GM04504 (cell line): ENCODE measurements at places on chromosomes 12 and 14.

- no peak for DNase-seq
Measured at GRCh38 chr14:60487211-60487610, 1.3 kb upstream of the C14orf39 start.

- DNase-seq, result no peak
Measured at GRCh38 chr14:43535231-43535838, 971.7 kb downstream of the FSCB start.

DNA sequence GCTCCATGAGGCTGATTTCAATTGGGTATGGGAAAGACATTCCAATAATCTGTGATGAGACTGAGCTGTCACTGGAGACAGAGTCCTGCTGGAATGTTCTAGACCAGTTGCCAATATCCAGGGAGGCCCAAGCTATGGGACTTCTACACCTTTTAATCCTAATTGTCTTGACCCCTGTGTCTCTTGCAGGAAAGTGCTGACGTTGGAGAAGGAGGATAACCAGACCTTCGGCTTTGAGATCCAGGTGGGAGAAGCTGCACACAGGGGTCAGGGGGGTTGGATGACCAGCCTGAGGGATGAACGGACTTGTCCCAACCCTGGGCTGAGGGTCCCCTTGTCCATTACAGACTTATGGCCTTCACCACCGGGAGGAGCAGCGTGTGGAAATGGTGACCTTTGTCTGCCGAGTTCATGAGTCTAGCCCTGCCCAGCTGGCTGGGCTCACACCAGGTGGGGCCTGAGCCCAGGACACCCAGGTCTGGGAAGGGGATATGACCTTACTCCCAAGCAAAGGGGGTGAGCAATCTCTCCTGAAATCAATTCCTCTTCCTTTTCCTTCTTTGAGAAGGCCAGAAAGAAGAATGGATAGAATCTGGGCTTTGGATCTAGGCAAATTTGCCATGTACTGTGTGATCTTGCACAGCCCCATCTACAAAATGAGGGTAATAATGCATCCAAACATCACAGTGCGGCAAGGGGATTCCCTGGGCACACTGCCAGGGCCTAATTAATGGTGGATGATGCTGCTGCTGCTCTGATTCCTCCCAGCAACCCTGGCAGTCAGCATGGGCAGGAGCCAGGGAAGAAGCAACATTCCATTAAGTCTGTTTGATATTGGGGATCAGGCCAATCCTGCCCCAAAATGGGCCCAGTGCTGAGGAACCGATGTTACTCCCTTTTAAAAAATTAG lies 4.2 kb downstream of the TAMALIN start:
- DNase-seq, result no peak

DNA sequence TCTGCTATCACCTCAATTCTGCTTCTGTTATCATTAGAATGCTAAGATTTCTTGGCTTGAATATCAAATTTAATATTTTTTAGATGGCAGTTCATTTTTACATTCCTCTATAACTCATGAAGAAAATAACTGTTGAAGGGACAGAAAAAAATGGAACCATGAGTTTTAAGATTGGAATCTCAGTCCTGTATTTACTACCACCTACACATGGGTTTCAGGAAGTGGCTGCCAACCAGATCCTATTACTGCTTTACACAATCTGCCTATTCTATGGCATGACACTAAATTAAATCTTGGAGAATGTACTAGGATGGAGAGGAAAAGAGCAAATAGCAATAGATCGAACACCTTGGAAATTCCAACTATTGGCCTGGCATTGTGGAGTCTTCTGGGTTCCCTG lies 140.8 kb downstream of the DUSP6 start:
- DNase-seq, result no peak

GRCh38 chr12:11651381-11651780 lies 1.9 kb downstream of the ETV6 start:
- DNase-seq, result no peak

DNA sequence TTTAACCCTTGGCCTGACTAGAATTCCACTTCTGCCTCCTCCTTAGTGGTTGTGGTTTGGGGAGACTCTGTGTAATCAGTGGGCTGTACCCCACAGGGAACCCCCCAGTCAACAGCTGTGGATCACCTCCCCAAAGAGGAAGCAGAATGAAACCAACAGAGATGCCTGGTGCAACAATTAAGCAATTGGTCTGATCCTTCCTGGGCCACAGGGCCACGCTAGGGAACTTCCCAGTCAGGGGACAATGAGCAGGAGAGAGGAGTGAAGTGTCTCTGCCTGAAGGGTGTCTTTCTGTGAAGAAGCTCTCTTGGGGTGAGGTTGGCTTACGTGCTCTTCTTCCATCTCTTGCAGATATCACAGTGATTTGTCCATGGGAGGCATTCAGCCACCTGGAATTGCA lies 8.2 kb downstream of the PDE6H start:
- DNase-seq, result no peak

GRCh38 chr12:116186482-116187150 lies 90.9 kb downstream of the MED13L start:
- DNase-seq, result no peak

- DNase-seq, result peak; percentile 92
Measured at GRCh38 chr12:93624595-93625294, 52.3 kb downstream of the SOCS2 start.

- DNase-seq, result no peak
Measured at GRCh38 chr14:44712024-44712815, 205.1 kb upstream of the FSCB start.

- no peak for DNase-seq
Measured at GRCh38 chr14:103522649-103523574, at the start of gene CKB. Gene CKB, minus strand, starts transcription at chr14:103522830. Its CDS starts 337 bp downstream, at chr14:103522493.

DNA sequence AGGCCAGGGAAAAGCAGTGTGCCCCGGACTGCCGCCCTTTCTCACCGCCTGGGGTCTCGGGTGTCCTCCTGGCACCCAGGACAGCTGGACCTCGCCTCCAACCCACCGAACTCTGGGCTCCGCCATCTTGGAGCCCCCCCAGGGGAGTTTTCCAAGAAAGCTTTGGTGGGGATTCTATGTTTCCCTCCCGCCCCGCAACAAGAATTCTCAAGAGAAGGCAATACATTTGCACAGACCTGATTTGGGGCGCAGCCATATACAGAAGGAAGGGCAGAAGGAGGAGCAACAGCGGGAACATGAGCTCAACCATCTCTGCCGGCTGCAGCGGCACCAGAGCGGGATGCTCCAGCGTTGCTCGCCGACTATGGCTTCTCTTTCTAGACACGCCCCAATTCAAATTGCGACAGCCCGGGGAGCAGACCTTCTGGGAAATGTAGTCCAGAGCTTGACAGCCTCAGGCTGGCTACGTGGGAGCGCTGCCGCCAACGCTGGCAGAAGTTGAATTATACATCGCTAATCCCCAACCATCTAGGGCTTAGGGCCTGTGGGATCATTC lies at the start of gene RDH11:
TSS of gene RDH11 (minus strand) at position 371 of the 556 bp plus-strand sequence. CDS start at position 310, 61 bp downstream.
- DNase-seq, result peak; percentile 79

DNA sequence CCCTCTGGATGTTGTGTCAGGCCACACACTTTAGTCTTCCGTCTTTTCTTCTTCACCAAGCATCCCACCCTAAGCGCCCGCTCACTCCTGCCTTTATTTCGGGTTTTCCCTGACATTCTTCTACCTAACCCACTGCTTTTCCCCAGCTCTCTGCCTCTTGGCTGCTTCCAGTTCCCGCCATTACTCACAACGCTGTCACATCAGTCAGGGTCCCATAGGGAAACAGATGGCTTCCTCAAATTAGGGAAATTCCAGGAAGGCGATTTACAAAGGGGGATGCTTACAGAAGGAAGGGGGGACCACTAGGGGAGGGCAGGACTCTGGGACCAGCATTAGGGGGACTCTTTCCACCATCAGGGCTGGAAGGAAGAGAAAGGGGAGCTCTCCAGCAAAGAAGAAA lies 9.2 kb upstream of the PPP1R13B start:
- no peak for DNase-seq

DNA sequence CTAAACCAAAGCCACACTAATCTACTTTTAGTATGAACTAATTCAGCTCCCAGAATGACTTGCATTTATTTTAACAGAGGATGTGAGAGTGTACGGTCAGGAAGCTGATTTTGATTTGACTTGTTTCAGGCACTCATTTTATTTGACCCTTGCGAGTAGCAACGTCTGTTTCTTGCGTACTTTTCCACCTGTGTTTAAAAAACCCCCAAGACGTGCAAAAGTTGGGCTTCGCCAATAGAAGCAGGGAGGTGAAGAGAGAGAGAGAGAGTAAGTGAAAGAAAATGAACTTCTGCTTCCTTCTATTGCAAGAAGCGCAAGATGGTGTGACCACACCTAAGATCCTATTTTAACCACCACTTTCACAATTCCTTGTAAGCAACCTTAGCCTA lies 6.7 kb upstream of the SLC15A4 start:
- DNase-seq, result no peak

DNA sequence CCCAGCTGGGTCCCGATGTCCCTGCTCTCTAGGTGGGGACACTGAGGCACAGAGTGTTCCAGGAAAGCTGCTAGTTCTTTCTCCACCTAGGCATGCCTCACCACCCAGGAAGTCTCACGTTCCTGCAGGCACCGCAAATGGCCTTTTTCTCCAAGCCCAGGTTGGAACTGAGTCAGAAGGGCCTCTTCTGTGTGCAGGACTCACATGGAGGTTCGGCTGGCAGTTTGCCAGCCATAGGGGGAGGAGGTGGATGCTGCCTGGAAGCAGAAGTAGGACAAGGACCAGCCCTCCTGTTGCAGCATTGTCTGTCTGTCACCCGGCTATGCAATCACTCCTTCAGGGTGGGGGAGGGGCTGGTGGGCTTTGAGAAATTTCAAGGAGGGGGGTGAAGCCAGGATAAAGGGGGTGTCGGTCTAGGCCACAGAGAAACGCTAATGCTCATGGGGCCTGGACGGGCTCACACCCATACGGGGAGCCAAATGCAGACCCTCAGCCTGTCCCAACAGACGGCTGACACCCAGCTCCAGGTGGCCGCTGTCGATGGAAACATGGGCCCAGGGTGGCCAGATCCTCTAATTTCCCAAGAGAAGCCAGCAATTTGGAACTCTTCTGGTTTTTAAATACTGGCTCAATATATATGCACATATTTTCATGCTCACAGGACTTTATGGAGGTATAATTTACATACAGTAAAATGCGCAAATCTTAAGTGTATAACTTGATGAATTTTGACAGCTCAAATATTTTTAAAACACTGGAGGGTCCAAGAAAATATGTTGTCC lies 120.5 kb downstream of the PHETA1 start:
- no peak for DNase-seq

GRCh38 chr12:62653740-62654139 lies 187.1 kb downstream of the MON2 start:
- DNase-seq, result no peak

GRCh38 chr12:114555451-114555850 lies 128.5 kb downstream of the TBX3 start:
- DNase-seq, result no peak

- no peak for DNase-seq
Measured at GRCh38 chr12:10235761-10236631, 23.3 kb downstream of the GABARAPL1 start.

GRCh38 chr12:122869207-122869973 lies 26.5 kb downstream of the VPS37B start:
- DNase-seq, result no peak

- DNase-seq, result no peak
Measured at GRCh38 chr12:131828671-131829355, 620 bp downstream of the MMP17 start.

- no peak for DNase-seq
Measured at GRCh38 chr12:125856896-125857295, 791.7 kb downstream of the AACS start.

GRCh38 chr12:122979001-122979907 lies 1.2 kb upstream of the ARL6IP4 start:
- no peak for DNase-seq

DNA sequence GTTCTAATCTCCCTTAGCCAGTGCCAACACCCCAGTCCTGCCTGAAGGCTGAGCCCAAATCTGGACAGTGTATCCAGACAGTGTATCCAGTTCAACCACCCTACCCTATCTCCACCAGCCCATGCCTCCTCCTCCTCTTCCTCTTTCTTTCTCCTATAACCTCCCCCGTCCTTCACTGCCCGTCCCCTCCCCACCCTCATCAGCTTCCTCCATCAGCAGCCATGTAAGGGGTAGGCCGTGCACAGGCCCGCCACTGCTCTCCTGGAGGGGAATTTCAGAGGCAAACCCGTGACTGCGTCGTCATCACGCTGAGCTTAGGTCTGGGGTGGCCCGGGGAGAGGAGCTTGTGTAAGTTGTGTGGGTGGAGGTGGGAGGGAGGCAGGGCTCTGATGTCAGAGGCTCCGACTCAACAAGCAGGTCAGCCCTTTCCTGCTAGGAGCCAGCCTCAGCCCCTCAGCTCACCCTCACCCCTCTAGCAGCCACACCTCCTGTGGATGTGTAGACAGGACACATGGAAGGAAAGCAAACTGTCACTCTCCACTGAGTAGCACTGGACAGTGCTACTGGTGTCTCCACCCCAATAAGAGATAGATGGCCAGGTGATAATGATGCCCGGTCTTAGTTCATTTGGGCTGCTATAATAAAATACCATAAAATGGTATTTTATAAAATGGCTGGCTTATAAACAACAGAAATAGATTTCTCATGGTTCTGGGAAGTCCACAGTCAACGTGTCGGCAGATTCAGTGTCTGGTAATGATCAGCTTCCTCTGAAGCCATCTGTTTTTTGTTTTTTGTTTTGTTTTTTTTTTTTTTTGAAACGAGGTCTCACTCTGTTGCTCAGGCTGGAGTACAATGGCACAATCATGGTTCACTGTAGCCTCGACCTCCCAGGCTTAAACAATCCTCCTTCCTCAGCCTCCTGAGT lies 50.5 kb downstream of the IRF2BPL start:
- peak; percentile 42 for DNase-seq

- DNase-seq, result peak; percentile 12
Measured at GRCh38 chr12:47561746-47562145, 144.1 kb downstream of the RPAP3 start.

DNA sequence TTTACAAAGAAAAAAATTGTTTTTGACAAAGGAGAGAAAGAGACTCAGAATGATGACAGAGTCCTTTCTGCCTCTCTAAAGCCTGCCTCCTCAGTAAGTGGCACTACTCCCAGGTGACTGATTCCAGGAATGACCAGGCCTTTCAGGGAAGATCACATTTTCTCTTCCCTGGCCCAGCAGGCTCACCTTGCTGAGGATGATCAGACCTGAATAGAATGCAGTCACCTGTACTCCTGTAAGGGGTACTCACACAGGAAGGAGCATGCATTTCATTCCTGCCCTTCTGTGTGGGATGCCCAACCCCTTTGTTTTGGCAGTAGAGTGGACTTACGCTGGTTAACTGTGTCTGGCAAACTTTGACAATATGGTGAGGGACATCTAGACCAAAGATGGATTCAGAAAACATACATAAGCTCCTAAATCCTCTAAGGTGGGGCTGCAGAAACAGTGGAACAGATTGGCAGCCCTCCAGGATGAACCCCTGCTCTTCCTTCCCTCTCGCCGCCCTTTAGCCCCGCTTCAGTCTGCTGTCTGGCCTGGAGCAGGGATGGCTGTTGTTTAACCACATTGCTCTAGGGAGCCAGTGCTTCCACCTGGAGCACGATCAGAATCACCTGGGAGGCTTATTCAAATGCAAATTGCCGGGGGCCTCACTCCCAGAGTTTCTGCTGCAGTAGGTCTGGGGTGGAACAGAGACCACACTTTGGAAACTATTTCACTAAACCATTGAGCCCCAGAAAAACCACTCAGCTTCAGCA lies 29.8 kb downstream of the ERG28 start:
- no peak for DNase-seq

- no peak for DNase-seq
Measured at GRCh38 chr14:85601246-85601645, 71.3 kb downstream of the FLRT2 start.

GRCh38 chr12:21300632-21301031 lies 34.1 kb downstream of the SLCO1A2 start:
- DNase-seq, result no peak

GRCh38 chr12:117036046-117036445 lies 63.2 kb downstream of the TESC start:
- DNase-seq, result no peak
